ENCODE measurements at places on chromosomes 2 and 18.
A peak's percentile ranks its signal among the peaks of the same experiment; 100 is the strongest.

DNA sequence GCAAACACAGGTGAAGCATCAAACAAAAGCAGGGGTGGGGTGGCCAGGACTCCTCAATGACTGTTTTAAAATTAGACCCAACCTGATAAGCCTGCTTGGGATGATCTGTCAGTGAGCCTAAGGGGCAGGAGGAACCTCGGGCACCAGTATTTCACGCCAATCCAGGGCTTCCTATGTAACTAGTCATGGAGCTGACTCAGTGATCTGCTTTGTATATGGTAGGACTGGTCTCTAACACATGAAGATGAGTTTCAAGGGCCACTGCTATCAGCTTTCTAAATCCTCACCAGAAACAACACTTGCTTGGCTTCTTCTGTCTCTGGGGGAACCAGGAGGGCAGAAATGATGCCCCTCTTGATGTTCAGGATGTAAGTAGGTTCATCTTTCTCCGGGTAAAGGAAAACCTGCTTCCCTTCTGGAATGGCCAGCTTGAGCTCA, 6.2 kb downstream of the APOB start:
- DNase-seq, result no peak

DNA sequence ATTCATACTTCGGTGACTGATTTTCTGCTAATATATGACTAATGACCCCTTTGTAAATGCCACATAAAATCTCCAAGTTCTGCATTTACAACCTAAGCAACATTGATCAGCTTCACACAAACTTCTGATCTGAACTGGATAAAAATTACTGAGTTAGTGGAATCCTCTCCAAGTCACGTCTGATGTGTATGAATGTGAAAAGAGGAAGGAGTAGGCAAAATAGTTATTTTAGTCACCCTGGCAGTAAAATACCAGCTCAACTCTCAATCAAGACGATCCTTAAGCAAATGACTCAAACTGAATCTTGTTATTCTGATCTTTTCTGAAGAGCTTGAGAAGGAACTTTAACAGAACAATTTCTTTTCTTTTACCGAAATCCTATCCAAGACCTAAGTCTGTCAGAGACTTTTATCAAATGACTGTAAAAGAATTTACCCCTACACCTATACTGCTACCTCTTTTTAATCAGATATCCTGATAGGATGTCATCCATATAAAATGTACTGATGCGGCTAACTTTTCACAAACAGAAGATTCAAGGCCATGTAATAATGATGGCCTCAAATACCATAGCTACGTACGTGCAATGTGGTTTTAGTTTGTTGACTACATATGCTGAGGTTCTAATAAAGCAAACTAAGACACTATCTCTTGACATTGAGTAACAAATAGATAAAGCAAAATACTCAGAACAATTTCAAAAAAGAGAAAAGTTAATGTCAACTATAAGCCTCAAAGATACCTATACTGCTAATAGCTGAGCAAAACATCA, 23.7 kb downstream of the CUL3 start:
- DNase-seq, result peak; percentile 19

GRCh38 chr2:136715146-136715545, 50.2 kb upstream of the THSD7B start:
- no peak for DNase-seq

DNA sequence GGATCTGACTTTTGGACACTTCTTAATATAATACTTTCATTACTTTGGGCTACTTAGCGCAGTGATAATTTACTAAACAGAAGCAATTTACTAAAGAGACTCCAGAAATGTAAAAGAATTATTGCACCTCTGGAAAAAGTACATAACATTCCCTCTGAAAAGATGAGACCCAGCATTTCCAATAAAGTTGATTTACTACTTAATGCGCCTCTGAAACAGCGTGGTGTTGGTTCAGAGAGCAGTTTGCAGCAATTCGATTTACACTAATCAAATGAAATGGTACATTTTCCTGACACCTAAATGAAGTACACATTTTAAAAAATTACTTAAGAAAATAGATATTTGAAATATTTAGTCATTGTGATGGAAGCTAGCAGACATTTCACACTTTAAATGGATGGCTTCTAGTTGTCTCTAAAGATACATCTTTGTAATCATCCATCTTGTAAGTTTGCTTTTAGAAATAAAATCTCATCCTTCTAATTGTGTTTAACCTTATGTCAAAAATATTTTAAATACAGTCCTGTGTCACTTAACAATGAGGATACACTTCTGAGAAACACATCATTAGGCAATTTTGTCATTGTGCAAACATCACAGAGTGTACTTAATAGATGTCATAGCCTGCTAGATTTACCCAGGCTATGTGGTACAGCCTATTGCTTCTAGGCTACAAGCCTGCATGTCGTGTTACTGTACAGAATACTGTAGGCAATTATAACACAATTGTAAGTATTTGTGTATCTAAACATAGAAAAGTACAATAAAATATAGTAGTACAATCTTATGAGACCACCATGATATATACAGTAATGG, 284.6 kb upstream of the UBE2E3 start:
- no peak for DNase-seq

- no peak for DNase-seq
Measured at GRCh38 chr18:27185025-27185763, at the start of gene CHST9. Gene CHST9 (minus strand): TSS chr18:27185308. CDS start chr18:27142809, 42,499 bp downstream.

DNA sequence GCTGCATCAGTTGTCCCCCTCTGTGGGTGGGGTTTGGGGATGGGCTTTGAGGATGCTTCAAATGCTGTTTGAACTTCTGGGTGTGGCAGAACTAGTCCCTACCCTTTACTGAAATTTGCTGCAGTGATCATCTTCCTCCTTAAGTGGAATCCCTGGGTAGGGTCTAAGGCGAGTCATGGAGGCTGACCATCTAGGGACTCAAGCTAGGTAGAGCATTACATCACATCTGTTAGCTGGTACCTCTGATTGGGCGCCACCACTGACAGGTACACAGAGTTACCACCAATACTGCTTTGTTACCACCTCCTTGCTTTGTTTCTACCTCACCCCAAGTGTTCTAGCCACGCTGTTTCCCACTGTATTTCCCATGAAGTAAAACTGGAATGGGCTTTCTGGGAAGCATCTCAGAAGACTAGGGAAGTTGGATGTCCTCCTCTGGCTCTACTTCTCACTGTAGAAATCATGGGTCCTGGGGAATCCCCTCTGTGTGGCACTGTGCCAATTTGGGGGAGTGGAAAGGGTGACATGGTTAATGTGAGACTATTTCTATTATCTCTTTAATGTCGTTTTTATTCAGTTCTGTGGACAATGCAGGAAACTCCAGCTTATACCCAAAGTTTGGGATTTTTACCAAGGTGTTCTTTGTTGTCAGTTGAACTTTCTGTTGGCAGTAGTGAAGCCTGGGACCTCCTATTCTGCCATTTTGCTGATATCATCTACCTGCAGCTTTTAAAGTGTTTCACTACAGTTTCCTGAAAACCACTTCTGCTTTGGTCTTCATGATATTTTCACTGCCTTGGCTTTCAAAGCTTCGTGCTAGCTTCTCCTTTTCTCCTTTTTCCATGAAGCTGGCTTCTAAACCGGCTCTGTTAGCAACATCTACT, 14.5 kb upstream of the SULT1C4 start:
- peak; percentile 11 for DNase-seq

GRCh38 chr2:49772299-49772970, 618.1 kb upstream of the FSHR start:
- DNase-seq, result no peak

GRCh38 chr2:233449081-233449901, 95.0 kb downstream of the DGKD start:
- DNase-seq, result peak; percentile 43

GRCh38 chr18:55149994-55150393, 190.7 kb upstream of the CCDC68 start:
- DNase-seq, result no peak

DNA sequence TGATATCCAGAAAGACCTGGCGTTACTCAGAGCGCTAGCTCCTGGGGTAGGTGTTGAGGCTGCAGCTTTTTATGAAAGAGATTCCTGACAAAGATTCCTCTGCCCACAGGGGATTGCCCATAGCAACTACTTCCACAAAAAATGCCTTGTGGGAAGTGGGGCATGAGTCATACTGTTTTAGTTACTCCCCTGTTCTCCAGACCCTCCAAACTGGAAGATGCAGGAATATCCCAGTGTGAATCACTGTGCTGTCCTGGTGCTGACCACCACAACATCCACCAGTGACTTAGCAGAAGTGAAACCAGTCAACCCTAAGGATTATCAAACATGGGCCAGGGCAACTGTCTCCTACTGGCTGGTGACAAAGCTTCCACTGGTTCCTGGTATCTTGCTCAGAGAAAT, 61.8 kb downstream of the CDH2 start:
- no peak for DNase-seq

- no peak for DNase-seq
Measured at GRCh38 chr18:48902856-48903601, 47.7 kb downstream of the SMAD7 start.

- no peak for DNase-seq
Measured at GRCh38 chr2:163467251-163467630, 268.6 kb downstream of the FIGN start.

GRCh38 chr2:170950221-170950761, 21.2 kb downstream of the GORASP2 start:
- DNase-seq, result no peak

GRCh38 chr18:43686709-43687108, 409.4 kb upstream of the SYT4 start:
- no peak for DNase-seq

GRCh38 chr2:239470151-239470900, 69.5 kb upstream of the HDAC4 start:
- DNase-seq, result no peak

DNA sequence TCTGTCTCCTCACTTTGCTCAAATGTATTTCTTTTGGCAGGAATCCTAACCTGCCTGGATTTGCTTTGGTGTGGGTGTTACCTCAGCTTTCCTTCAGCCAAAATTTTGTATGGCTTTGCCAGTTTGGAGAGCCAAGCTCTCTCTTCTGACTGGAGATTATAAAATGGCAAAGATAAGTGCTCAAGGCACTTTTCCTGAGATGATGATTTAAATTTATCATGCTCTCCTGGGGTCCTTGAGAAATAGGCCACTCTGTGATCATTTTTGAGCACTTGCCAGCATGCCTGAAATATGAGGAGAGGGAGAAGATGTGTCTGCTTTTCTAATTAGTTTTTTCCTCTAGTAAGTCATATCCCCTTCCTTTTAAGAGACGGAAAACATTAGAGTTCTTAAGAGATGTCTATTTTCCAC, 683.0 kb downstream of the SLC4A3 start:
- no peak for DNase-seq

GRCh38 chr18:79578396-79579260, 101.0 kb upstream of the CTDP1 start:
- no peak for DNase-seq

GRCh38 chr18:61972389-61973264, 79.8 kb upstream of the RNF152 start:
- peak; percentile 92 for DNase-seq

GRCh38 chr2:11980809-11981208, 234.4 kb downstream of the LPIN1 start:
- no peak for DNase-seq

- DNase-seq, result peak; percentile 60
Measured at GRCh38 chr2:192190474-192190873, 4.3 kb downstream of the TMEFF2 start.

- no peak for DNase-seq
Measured at GRCh38 chr2:116696223-116696622, 1118.3 kb upstream of the DDX18 start.

DNA sequence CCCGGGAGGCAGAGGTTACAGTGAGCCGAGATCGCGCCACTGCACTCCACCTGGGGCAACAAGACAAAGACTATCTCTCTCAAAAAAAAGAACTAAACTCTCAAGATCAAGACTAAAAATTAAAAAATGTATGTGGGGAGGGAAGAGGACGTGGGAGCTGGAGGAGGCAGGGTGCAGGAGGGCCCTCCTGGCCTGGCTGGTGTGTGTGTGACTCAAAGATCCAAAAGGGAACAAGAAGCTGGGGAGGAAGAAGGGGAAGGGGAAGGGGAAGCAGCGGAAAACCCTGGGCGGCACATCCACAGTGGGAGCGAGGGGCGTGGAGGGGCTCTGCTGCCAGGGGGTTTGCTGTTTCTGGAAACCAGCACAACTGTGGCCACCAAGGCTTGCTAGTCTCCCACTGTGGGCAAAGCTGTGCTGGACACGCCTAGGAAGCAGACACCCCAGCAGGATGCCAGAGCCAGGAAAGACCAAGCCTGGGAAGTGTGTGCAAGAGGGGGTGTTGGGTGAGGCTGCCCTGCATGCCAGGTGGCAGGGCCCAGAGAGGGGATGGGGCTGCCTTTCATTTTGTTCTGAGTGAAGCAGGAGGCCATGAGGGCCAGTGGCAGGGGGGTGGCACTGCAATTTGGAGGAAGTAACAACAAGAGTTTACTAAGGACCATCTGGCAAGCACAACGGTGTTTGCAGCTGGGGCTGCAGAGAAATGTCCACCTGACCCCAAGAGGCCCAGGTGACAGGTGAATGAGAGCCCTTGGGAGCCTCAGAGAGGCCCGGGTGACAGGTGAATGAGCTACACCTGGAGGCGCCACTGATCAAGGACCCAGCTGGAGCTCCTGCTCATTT, 44.5 kb downstream of the ANO7 start:
- DNase-seq, result no peak

- DNase-seq, result no peak
Measured at GRCh38 chr2:170533156-170533555, 182.0 kb upstream of the SP5 start.

DNA sequence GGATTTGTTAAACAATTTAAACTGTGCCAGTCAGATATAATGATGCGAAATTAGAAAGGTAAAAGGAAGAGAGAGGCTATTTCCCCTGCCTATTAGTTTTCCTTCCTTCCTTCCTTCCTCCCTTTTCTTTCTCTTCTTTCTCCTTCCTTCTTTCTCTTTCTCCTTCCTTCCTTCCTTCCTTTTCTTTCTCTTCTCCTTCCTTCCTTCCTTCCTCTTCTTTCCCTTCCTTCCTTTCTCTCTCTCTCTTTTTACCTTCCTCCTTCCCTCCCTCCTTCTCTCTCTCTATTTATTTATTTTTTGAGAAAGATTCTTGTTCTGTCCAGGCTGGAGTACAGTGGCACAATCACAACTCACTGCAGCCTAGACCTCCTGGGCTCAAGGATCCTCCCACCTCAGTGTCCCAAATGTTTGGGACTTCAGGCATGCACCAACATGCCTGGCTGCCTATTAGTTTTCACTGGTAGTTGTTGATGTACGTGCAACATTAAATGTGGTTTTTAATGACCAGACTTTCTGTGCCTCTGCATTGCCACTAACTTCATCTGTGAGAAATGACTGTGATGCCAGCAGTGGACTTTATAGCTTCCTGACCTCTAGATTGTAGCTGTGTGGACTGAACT, 48.7 kb upstream of the NFE2L2 start:
- no peak for DNase-seq
